Hematopoietic multipotent progenitor cell (in vitro differentiated cells): ENCODE measurements at places on chromosomes 3 and 15.

- DNase-seq, result no peak
Measured at GRCh38 chr15:67840749-67841512, 1.1 kb upstream of the RNU6-1 start.

GRCh38 chr3:128854475-128854874, 24.9 kb upstream of the ACAD9 start:
- DNase-seq, result no peak

DNA sequence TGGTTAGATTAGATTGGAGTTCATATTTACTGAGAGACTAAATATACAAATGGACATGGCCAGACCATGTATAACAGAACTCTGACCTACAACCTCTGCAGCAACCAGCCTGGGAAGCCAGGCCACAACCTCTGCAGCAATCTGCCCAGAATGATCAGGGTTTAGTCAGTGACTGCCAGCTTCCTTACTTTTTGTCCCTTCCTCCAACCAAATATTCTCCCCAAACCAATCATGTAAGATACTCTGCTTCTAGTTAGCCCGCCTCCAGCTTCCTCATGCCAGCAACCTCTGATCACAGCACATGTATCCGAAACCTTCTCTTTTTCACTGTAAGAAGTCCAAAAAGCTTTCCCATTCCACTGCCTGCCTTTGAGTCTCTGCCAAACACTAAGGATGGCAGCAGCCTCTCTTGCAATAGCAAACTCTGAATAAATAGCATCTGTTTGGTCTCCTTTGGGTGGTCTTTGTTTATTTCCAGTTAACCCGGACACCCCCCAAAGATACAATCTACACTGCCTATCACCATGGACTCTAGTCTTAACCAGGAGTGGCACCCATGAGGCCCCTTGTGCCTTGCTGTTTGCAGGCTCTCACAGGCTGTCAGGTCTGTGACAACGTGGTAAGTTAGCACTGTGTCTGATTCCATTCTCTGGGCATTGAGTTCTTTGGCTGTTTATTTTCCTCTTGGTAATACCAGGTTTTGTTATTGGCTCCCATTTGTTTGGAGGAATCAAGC, 102.2 kb downstream of the ERC2 start:
- no peak for DNase-seq

- no peak for DNase-seq
Measured at GRCh38 chr3:102531686-102532085, 96.9 kb downstream of the ZPLD1 start.

DNA sequence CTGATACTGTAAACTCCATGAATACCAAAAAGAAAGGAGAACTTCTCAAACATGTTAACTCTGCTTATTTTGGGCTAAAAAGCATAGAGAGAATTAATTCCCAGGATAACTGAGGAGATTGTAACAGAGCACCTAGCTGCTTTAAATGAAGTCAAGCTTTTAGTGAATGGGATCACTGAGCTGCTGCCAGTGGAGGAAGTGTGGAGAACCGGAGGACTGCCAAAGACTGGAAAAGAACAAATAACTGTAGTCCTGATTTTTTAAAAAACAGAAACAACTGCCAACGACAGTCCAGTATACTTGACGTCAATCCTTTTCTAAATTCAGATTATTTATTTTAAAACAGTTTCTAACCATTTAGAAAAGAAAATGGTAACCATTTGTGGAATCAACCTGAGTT, 3.3 kb downstream of the C3orf70 start:
- DNase-seq, result no peak

DNA sequence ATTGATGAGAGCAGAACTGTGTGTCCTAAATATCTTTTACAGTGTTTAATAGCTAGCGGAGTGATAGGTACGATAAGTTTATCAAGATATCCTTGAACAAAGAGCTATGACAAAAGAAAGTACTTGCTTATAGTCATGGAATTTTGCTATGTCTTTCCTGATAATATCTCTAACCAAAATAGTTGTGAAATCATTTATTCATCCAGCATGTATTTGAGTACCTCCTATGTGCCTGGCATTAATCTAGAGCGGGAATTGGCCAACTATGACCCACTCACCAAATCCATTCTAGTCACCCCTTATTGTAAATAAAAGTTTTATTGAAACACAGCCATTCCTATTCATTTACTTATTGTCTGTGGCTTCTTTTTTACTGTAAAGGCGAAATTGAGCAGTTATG, 46.6 kb downstream of the ZFAND6 start:
- no peak for DNase-seq

DNA sequence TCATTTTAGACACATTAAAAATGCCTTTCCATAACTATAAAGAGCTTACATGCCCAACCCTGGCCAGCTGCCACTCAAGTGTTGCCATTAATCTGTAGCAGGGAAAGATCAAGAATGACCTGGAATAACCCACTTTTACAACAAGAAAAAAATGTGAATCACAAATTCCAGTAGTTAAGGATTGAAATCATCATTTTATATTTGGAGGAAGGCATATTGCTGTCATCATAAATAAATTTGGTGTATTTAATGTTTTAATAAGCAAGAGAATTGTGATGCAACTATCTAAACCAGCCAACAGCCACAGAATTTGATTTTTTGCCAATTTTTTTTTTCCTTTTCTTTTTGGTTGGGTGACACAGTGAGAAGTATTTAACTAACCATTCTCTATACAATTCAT, 240.0 kb upstream of the SEMA6D start:
- DNase-seq, result no peak

DNA sequence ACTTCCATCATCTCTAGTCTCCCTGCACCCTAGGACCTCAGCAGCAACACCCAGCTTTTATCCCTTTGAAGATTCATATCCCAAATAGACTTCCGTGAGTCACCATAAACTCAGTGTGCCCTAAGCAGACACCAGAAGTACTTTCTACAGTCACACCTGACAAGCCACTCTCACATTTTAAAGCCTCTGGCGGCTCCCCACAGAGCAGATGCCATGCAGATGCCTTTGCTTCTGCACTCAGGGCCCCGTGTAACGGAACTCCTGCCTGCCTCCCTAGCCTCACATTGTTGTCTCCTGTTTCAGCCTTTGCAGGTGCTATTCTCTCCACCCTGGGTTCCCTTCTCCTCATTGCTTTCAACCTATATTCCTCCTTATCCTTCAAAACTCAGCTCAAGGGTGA, 155.5 kb upstream of the SLC24A5 start:
- no peak for DNase-seq

DNA sequence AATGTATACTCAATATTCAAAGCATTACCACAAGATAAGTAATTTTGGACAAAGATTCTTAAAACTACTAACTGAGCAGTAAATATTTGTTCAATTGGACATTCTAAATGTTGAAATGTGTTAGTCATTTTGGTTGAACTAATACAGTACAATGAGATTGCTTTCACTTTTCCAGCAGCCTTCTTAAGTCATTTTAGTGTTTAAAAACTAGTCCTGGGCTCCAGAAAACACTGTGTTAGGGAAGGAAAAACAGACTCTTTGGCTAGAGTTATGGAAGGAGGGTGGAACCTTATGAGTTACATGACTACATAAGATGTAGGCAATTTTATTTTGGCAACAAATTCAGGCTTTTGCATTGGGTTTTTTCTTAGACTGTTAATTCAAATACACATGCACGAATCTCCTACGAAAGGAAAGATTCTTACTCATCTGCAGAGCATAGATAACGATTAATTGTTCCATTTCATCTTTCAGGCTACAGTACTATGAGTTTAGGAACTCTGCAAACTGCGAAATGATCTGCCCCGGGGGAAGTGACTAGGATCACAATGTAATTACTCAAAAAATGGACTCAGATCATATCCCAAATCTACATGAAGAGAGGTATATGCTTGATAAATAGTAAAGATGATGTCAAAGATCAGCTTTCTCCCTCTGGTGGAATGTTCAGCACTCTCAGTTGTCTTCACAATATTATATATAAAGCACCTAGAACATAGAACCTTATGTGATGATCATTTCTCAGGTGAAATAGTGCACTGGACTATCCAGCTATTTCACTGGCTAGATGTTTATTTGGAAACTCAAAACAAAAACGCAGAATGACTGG, 492.8 kb upstream of the MDFIC2 start:
- no peak for DNase-seq

DNA sequence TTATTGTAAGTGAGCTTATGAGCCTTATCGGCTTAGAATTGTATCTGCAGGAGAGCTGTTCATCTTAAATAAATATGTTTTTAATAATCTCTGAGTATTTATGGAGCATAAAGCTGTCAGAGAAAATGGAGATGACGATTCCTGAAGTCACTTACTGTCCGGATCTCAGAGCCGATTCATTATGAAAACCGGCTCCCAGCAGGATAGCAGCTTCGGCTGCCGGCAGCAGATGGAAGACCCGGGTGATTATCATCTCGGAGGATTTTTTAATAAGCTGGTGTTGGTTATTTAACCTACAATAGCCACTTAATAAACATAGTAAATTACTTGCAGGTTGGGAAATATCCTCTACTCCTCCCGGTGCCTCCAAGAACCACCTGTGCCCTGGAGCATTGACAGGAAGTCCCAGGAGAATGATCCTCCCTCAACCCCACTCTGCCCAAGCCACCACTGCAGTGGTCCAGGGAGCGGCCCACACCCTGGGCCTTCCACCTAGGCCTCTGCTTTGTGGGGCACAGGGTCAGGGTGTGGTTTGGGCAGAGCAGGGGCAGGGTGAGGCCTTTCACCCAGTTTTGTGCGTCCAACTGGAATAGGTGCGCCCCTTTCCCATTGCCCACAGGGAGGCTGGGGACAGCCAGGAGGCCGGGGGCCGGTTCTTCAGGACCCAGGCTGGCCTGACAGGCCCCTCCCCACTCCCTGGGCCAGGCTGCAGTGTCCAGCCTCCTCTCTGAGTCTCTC, 42.2 kb upstream of the PRR23E start:
- DNase-seq, result no peak

- no peak for DNase-seq
Measured at GRCh38 chr3:134201201-134202130, 49.2 kb downstream of the RYK start.

- no peak for DNase-seq
Measured at GRCh38 chr15:43776101-43776717, 557 bp downstream of the ELL3 start.

GRCh38 chr15:78075490-78076230, 1.9 kb downstream of the TBC1D2B start:
- DNase-seq, result no peak

- DNase-seq, result no peak
Measured at GRCh38 chr3:10460951-10461545, 44.3 kb downstream of the ATP2B2 start.

GRCh38 chr3:24401090-24401810, 93.4 kb downstream of the THRB start:
- DNase-seq, result no peak

DNA sequence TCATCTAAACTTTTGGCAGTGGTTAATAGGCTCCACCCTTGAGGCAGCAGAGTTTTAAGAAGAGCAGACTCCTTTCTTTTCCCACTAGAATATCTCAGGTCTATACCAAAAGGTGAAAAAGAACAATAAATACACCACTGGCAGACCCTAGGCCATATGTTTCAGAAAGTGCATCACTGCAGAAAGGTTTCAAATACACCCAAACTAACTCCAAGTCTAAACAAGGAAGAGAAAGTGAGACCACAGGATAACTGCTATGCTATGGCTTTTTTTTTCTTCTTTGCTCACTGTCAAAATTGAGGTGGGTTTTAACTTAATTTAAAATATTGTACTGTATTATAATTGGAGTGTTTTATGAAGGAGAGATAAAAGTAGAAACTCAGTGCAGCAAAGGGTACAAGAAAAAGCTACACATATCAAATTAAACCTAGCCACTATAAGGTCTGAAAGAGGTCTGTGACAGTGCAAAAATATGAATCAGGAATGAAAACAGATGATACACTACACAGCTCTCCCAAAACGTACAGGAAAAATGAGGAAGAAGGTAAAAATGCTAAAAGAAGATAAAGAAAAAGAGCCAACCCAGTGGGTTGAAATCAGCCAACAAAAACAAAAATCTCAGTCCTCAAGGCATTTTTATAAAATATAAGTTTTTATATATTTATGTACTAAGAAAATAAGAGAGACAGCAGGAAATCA, 8.4 kb downstream of the SNX4 start:
- no peak for DNase-seq

GRCh38 chr3:105626739-105627138, 242.1 kb downstream of the CBLB start:
- DNase-seq, result no peak

GRCh38 chr15:52232327-52232726, 41.1 kb upstream of the GNB5 start:
- DNase-seq, result no peak

DNA sequence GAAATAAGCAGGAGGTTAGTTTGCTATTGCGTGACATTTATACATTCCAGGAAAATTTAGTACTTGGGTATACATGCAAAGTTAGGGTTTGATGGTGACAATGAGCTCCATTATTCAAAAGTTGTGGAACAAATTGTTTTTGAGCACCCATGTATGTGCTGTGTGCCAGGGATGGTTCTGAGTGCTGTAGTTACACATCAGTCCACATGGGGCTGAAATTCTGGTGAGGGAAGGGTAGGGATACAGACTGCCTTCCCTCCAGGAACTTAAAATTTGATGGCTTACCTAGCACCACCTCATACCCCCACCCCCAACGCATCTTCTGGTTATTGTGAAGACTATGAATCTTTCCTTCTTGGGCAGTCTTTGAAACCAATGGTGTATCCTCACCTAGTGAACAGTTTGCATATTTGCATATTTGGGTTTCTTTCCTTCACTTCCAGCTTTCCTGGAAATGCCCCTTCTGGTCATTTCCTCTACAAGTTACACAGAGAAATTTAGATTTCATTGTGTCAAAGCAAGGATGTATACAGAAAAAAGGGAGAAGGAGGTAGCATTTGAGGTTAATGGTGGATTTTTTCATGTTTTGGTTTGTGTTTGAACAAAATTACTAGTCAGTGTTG, 222.0 kb upstream of the IL12A start:
- DNase-seq, result no peak
